ENCODE measurements at places on chromosomes 6 and 20.

- no peak for DNase-seq
Observed at GRCh38 chr6:39367700-39368099, 45.2 kb upstream of the KCNK16 start.

DNA sequence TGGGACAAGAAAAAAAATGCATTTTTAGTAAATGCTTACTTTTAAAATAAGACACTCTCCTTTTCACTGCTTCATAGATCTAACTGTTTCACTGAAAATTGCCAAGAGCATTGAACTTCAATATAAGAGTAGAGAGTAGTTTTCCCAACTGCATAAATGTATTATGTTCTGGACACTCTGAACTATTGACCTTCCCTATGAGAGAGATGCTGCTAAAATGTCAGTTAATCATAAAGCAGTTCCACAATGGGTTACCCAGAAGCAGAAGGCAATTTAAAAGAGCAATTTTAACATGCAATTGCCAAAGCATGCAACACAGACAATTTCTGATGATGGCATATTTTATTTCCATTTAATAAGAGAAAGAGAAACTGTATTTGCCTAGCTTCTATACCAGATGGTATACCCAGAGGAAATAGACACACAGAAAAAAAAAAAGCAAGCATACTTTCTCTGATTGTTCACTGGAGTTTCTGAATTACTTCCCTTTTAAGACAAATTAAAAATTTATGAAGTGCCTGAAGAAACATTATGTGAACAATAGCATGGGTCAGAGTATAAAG lies 279.1 kb upstream of the THEMIS start:
- no peak for DNase-seq

DNA sequence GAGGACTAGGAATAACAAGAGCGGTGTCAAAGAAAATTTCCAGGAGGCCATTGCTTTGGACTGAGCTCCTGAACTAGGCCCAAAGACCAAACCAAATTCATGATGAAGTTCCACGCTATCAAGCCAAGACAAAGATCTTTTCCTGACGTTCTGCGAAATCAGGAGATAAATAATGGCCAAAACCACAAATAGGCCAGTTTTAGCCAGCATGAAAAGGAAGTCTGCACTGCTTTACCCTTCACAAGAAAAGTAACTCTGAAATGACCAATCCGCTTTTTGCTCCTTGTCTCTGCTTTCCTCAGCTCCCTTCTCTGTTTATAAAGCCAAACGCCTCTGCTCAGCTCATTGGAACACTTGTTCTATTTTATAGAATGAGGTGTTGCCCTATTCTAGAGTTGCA lies 6.7 kb downstream of the NCOA5 start:
- DNase-seq: no peak

DNA sequence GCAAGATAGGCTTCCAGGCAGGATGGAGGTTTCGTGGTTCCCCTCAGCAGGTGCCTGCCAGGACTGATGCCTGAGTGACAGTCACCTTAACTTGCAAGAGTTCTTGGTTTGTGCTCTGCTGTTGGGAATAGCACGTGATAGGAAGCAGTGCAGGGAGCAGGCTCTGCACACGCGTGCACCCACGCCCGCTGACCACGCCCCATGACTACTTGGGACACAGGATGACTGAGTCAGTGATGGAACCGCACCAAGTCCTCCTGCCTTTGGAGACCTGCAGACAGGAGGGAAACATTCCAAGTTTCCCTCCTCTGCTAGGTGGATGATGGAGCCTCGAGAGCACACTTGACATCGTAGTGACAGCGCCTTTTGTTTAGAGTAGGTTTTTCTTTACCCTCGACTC lies 164.2 kb downstream of the DTNBP1 start:
- DNase-seq: no peak

DNA sequence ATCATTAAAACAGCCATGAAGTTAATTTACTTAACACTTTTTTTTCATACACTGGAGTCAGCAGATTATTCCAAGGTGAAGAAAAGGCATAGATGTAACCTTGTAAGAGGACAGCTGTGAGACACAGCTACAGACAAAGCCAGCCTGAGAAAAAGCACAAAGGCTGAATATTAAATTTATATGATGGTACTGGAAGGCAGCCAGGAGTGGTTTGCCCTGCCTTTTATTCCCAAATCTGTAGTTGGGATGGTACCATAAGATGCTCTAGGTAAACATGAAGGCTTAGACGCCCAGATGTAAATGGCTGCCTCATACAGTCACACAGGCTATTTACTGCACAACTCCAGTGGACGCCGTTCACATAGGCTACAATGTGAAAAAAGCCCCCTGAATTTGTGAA lies 42.1 kb upstream of the LOC128125822 start:
- no peak for DNase-seq

GRCh38 chr6:106702451-106703110 lies 73.2 kb downstream of the QRSL1 start:
- DNase-seq: no peak

DNA sequence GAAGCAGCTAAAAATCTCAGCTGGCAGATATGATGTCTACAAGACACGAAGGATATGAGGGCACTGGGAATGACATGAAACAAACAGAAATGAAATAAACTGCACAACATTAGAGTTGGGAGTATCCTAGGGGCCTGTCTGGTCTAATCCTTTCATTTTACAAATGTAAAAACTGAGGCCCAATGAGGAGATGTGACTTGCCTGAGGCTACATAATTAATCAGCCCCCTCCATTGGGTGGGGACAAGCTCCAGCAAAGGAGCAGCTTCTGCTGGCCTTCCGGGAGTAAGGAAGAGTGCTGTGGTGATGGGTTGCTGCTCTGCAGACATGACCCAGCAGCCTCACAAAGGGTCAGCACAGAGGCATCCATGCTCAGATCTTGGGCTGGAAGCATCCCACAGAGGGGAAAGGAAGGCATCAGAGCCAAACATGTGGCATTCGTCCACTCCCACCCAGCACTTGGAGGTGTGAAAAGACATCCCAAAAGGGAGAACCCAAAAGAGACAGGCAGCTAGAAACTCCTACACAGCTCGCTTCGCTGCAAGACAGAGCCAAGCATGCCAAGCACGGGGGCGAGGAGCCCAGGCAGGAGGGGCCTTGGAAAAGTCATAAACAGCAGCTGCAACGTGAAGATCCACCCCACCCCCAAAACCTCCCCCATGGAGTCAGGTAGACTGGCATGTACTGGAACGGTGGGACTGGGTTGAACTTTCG lies 183.7 kb downstream of the UNC5CL start:
- no peak for DNase-seq

DNA sequence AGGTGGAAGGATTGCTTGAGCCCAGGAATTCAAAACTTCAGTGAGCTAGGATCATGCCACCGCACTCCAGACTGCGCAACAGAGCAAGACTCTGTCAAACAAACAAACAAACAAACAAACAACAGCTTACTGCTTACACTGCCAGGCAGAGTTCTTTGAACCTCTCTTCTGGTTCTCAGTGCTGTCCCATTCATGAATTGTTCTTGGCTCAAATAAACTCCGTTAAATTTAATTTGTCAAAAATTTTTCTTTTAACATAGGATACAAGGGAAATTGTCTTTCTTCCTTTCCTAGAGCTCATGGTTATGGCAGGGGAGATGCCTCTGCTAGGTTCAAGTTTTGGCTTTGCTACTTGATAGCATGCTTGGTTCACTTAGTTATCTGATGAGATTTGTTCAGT lies 29.7 kb upstream of the RFPL4B start:
- no peak for DNase-seq

DNA sequence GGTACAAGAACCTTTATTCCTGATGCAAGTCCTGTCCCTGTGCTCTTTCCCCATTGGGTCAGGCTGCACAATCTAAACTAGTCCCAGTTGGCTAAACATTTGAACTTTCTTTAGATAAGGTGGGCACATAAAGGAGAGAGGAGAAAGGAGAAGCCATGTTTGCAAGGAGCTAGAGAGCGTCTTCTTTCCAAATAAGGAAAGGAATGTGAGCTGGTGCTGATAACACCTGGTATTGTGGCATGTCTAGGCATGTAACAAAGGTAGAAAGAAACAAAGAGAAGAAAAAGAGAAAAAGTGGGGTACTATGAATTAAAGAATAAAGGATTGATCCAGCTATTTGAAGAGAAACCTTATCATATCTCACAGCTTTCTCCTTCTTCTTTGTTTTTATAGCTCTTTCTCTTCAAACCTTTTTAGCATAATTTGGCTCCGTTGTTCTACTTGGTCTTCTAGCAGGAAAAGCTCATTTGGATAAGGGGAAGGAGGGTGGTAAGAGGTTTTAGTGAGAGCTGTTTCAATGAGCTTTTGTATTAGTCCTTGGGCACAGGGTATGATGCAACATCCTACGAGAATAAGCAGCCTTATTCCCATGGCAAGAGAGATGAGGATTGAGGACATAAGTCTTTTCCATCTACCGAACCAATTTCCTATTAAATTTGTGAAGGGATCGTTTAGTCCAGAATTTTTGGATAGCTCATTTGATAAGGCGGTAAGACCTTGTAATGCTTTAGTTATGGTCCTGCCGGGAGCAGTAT lies 415.5 kb upstream of the MAN1A1 start:
- DNase-seq: no peak

- no peak for DNase-seq
Observed at GRCh38 chr6:137652961-137653705, 158.9 kb upstream of the OLIG3 start.

Measured in stimulated activated naive CD8-positive, alpha-beta T cell treated with anti-CD3 and anti-CD28 coated beads, Interleukin-15, amount 100 ng/mL, for 72 hours (primary cell).